ENCODE measurements at places on chromosomes 2 and 18. TPM values are rescaled to one million over a fixed set of nuclear protein-coding genes. Genes with fewer than 3 reads are reported as not detected.

- DNase-seq, result no peak
Observed at GRCh38 chr2:60595953-60596352, 42.5 kb upstream of the BCL11A start.

- DNase-seq, result no peak
Observed at GRCh38 chr2:69165091-69165880, 152.3 kb downstream of the ANTXR1 start.

The LIMS4 gene
- 0.07 TPM for total RNA-seq

GRCh38 chr2:30265052-30266015, 34.0 kb downstream of the LBH start:
- DNase-seq, result no peak

The ARID5A gene
- 26.7 TPM for total RNA-seq

- no peak for DNase-seq
Observed at GRCh38 chr18:48815179-48815515, 135.6 kb downstream of the SMAD7 start.

DNA sequence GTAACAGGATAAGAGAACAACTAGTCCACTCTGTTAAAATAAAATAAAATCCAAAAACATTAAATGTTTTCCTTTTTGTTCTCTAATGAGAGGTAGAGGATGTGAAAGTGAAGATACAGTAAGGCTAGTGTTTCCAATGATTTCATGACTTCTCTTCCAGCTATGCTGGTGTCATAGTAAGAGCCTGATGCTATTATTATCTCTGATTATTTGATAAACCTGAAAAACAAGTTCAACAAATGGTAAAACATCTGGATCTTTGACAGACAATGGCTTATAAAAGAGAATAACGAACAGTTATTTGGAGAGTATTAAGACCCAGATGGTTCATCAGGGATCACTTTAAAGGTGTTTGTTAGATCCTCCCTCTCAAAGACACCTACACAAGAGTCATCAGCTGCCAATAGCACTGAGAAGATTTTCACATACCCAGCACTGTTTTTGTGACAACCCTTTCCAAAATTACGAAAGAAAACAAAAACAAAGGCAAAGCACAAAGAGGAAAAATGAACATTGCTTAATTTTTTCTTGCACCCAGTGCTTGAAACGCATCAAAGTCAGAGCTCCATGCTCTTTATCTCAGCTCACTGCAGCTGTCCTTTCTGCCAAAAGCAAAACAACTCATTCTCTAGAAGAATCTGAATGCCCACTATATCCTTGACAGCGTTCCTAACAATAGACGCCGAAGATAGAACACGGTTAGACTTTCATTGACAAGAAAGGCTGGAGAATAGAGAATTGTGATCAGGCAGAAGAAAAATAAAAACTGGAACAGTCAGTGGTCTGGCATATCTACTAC, 168.6 kb downstream of the SLC8A1 start:
- DNase-seq, result no peak

- DNase-seq, result no peak
Observed at GRCh38 chr2:132978840-132979239, 308.8 kb upstream of the LYPD1 start.

DNA sequence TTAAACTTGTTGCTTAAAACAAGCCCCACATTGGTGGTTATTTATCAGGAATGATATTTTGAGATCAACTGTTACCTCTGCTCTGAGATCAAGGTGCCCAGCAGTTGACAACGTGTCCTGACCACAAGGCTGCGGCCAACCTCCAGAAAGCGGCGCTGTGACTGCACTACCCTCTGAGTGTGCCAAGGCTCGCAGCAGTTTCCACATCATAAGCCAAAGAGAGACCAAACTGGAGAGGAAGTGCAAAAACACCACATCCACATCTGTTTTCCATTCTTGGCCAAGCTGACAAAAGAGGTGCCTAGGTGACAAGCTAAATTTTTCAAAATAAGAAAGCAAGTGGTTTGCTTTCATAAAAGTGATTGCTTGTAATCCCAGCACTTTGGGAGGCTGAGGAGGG, 410.8 kb upstream of the POU3F3 start:
- DNase-seq, result no peak

The RUFY4 gene
- total RNA-seq, result not detected

GRCh38 chr18:55419947-55420664, 167.9 kb downstream of the TCF4 start:
- no peak for DNase-seq

The DTNA gene
- total RNA-seq, result 30.1 TPM

GRCh38 chr2:47070920-47071824, 83.9 kb downstream of the STPG4 start:
- DNase-seq, result no peak

The IL1A gene
- 0.38 TPM for total RNA-seq

The PDE11A gene
- total RNA-seq, result 1.2 TPM

DNA sequence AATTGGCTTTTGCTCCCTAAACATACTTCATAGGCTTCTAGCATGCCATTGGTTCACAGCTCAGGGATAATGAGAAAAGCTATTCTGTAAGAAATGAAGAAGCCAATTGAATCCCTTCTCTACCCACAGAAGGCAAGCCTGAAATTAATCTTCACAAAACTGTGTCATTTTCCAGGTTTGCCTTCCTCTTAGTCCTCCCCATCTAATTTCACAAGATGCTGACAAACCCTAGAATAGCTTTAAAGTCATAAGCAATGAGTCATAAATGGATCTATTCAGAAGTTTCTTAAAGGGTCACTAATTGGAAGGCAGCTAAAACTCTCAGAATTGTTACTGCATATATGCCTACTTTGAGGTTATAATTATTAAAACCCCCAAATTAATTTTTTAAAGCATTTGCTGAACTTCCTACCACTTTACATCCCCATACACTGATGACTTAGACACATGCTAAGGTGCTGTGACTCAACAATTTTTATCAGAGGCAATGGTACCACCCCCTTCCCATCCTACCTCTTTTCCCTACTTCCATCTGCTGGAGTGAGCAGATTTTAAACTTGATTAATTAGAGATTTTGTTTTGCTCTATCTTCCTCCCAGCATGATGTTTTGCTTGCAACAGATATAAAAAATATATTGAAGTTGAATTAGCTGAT, 51.3 kb upstream of the NABP1 start:
- DNase-seq, result no peak

DNA sequence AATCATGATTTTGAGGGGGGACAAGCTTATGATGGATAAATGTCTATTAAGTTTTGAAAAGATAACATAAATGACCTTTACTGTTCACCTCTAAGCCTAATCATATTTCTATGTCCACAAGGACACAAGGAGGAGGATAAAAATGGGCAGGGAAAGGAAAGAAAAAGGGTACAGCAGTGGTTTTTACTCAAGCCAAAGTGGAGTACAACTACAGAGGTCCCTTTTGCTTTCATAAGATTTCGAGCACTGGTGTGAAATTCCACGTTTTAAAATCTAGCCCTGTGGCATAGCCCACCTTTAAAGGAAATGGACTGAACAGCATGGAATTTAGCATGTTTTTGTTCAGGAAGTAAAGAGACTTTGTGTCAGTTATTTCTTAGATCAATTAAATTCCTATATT, 19.2 kb downstream of the FN1 start:
- DNase-seq, result no peak

GRCh38 chr18:28735731-28736130, 558.8 kb upstream of the CDH2 start:
- DNase-seq, result no peak

- no peak for DNase-seq
Observed at GRCh38 chr2:113105047-113105785, 22.2 kb upstream of the IL1RN start.

All from H7 (cell line).